Esophagus squamous epithelium (tissue), 5 donors: ENCODE measurements at places on chromosomes 6 and 20.

DNA sequence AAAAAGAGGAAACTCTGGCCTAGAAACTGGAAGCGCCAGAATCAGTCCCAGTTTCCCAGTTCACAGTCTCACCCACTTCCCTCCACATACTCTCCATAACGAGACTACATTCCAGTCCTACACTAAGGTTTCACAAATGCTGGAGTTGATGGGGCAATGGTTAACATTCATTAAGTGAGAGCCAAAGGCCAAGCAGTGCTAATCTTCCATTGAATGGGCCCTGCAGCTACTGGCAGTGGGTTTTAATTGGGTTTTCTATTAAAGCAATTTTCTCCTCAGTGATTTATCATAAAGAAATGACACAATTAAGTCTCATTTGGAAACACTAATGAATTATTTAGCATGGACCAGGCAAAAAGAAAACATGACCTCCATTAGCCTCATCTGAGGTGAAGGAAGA is 20.8 kb upstream of the NRSN1 start:
- H3K36me3 ChIP-seq = no peaks in the 10 kb centered on the region
- no peaks in the 10 kb centered on the region for H3K27me3 ChIP-seq
- no peak overlapping the region for H3K27ac ChIP-seq
- no peak for DNase-seq

DNA sequence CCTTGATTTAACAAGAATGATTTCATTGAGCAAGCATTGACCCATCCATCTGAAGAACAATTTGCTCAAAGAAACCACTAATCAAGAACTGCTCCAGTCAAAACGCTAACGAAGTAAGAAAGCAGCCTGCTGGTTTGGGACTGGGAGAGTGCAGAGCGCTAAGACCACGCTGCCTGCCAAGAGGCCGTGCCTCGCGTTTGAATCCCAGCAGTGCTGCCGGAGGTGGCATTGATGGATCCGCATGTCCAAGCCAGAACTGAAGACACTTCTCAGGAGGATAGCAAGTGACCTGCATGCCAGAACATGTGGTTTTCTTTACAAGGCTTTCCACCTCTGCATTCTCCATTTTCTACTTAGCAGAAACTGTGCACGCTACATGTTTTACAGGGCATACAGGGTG is 105.2 kb upstream of the FOXC1 start:
- no peak overlapping the region for H3K27ac ChIP-seq
- no peaks in the 10 kb centered on the region for H3K36me3 ChIP-seq
- H3K4me1 ChIP-seq = peaks cover 4% of the 10 kb centered on the region
- H3K4me3 ChIP-seq = no peak overlapping the region

- no peak overlapping the region for H3K4me3 ChIP-seq
- no peak overlapping the region for H3K27ac ChIP-seq
- H3K27me3 ChIP-seq = no peaks in the 10 kb centered on the region
- H3K4me1 ChIP-seq = no peaks in the 10 kb centered on the region
- no peak for DNase-seq
Measured at GRCh38 chr6:134954272-134955000, 4.5 kb upstream of the ALDH8A1 start.

DNA sequence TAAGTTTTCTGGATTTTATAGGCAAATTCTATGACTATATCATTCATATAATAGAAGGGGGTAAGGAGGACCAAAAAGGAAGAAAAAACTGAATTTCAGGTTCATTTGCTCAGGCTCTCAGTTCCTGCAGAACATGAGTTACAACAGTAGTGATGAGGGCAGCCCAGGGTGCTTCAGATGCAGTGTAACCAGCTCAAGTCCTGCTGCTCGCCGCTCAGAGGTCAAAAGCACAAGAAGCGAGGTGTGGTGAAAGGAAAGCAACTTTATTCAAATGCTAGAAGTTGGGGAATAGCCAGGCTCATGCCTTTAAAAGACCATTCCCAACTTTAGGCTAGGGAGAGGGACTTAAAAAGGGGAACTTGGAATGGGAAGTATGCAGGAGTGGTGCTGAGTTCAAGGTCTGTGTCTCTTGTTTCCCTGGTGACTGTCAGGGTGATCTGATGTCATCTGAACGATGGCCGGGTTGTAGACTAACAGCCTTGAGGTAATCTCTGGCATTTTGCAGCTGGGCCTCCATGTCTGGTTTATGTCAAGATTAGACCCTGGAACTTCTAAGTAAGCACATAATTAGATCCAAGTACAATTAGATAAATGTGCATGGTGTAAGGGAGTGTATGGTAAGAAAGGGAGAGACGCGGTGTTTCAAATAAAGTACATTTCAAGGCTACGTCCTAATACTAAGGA is 14.5 kb upstream of the SEC63 start:
- H3K4me3 ChIP-seq = no peak overlapping the region
- no peaks in the 10 kb centered on the region for H3K27me3 ChIP-seq
- no peak for DNase-seq

DNA sequence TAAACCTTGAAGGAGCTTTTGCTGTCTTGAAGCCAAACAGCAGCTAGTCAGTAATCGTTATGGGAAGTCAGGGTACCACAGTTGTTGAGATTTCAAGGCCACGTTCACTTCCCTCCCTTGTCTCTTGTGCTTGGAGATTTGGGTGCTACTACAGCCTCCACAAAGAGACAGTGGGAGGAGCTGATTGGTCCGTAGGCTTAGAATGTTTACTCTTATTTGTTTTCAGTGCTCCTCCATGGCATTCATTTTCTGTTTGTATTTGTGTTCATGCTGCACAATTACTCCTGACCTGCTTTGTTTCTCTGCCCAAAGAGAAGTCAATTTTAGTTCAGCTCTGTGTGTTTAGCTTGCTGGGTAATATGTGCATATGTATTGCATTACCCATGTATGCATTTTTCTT is 147.7 kb downstream of the PRL start:
- no peak overlapping the region for H3K27ac ChIP-seq
- no peak overlapping the region for H3K4me3 ChIP-seq
- peaks cover 15% of the 10 kb centered on the region for H3K4me1 ChIP-seq
- no peaks in the 10 kb centered on the region for H3K36me3 ChIP-seq

GRCh38 chr20:36481380-36482043 is 59.8 kb upstream of the MYL9 start:
- H3K27me3 ChIP-seq = no peaks in the 10 kb centered on the region
- H3K27ac ChIP-seq = peak overlapping the region; percentile 45
- DNase-seq = no peak
- peaks cover 10% of the 10 kb centered on the region for H3K36me3 ChIP-seq
- no peak overlapping the region for H3K4me3 ChIP-seq
- H3K4me1 ChIP-seq = peaks cover 8% of the 10 kb centered on the region

GRCh38 chr20:47377122-47377722 is 20.7 kb upstream of the ZMYND8 start:
- peak overlapping the region; percentile 14 for H3K27ac ChIP-seq
- H3K4me1 ChIP-seq = no peaks in the 10 kb centered on the region
- DNase-seq = no peak
- no peak overlapping the region for H3K4me3 ChIP-seq
- H3K36me3 ChIP-seq = no peaks in the 10 kb centered on the region

GRCh38 chr6:109252261-109253041 is 129.8 kb downstream of the CD164 start:
- no peaks in the 10 kb centered on the region for H3K4me1 ChIP-seq
- no peak overlapping the region for H3K27ac ChIP-seq
- H3K27me3 ChIP-seq = no peaks in the 10 kb centered on the region
- DNase-seq = no peak
- no peaks in the 10 kb centered on the region for H3K36me3 ChIP-seq
- H3K4me3 ChIP-seq = no peak overlapping the region

DNA sequence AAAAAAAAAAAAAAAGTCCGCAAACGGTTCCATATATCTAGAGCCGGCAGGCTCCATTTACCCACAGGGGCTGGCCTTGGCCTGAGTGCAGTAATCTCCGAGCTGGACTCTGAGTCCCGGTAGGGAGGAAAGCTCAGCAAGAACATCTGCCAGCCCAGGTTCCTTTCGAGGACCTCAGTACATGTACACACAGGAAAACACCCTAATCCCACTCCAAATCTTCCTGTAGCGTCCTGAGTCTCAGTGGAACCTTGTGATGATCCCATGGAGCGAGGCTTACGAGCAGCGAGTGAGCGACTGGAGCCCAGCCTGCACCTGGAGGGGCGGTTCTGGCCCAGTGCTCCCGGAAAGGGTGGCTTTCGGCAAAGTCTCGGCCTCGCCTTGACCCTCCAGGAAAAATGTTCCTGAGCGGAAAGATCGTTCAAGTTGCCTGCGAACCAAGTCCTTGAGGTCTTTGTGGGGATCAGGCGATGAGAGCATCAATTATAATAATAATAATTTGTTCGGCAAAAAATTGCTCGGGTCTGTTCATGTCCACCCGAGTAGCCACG is 32.1 kb downstream of the PRSS16 start:
- H3K4me1 ChIP-seq = peaks cover 13% of the 10 kb centered on the region
- no peak for DNase-seq
- no peak overlapping the region for H3K4me3 ChIP-seq
- no peak overlapping the region for H3K27ac ChIP-seq
- H3K27me3 ChIP-seq = peaks cover 100% of the 10 kb centered on the region

DNA sequence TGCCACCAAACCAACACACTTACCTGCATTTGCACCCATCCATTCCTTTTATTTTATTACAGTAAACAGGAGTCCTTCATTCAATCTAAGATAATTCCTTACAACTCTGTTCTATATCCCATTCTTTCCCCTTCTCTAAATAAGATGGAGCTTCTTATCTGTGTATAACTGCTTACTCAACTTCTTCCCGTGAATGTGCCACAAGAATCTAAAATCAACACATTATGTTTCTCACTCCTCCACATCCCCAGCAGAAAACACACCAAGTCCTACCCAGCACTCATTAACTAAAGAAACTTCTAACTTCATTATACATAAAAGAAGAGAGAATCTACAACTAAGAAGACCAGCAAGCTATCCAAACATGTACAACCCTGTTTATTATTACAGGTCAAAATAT is 141.1 kb downstream of the COL21A1 start:
- H3K36me3 ChIP-seq = no peaks in the 10 kb centered on the region
- no peak overlapping the region for H3K4me3 ChIP-seq
- H3K27ac ChIP-seq = no peak overlapping the region
- no peak for DNase-seq
